Inflammatory macrophage treated with lipopolysaccharide for 4 hours (primary cell): ENCODE measurements at places on chromosomes 7 and 10.

- DNase-seq: no peak
Observed at GRCh38 chr10:101818872-101819633, 809 bp upstream of the OGA start.

DNA sequence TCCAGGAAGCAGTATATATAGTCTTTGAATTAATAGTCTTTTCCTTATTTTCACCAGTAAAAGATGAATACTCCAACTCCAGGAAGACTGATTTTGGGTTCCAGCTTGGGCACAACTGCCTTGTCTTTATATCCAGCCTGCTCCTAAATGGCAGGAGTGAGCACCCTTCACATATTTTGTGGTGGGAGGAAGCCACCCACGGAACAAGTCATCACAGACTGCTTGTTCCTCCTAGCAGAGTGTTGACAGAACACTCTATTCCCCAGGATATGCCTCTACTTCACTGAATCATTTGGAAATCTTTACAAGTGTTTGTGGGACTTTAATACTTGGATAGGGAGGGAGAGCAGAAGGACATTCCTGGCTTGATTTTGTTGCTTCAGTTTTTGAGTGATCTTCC lies 31.7 kb downstream of the ITPRID1 start:
- peak; percentile 9 for DNase-seq

DNA sequence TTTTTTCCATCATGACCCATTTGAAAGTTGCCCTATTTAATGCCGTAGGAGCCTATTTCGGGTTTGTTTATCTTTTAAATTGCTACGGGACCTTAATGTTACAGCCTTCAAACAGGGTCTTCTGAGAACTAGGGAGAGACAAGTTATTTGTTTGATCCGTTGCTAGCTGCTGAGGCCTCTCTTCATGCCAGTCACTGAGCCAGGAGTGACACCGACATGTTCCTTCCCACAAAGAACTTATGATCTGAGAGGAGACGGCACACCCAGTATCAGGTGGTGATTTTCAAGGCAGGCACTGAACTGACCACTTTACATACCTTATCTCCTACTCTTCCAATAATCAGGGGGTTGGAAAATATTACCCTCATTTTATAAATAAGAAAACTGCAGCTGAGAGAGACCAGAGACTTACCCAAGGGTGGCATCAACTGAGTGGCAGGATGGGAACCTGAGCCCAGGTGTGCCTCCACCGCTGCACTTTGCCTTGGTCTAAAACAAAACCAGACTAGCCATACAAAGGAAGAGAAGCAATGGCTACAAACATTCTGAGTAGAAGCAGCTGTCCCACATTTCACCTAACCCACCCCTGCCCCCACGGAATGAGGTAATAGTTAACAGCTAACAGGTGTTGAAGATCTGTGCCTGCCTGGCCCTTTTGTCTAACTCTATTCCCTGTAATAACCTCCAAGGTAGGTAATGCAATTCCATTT lies 40.5 kb downstream of the PPP1R3C start:
- DNase-seq: no peak

- no peak for DNase-seq
Observed at GRCh38 chr7:132291481-132291880, 284.8 kb downstream of the PLXNA4 start.

- DNase-seq: no peak
Observed at GRCh38 chr7:30649717-30650420, 32.4 kb downstream of the CRHR2 start.

DNA sequence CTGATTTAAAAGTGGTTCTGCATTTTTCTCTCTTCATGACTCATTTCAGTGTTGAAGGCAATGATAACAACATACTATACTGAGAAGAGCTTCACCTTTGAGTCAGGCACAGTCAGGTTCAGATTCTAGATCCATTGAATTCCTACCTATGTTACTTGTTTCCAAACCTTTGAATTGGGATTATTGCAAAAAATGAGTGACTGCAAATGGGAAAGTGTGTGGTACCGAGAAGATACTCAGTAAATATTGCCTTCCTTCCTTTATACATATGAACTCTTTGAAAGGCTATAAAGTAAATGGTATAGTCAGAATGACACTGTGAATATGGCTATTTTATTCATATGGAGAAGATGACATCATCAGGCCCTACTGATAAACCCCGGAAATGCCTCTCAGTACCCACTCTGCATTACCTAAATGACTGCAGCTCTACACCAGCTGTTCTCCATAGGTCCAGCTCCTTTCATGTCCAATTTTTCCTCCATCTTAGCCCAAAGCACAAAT lies 66.7 kb upstream of the FGL2 start:
- no peak for DNase-seq

GRCh38 chr10:4865945-4866661 lies 40.1 kb downstream of the AKR1E2 start:
- DNase-seq: peak; percentile 22

DNA sequence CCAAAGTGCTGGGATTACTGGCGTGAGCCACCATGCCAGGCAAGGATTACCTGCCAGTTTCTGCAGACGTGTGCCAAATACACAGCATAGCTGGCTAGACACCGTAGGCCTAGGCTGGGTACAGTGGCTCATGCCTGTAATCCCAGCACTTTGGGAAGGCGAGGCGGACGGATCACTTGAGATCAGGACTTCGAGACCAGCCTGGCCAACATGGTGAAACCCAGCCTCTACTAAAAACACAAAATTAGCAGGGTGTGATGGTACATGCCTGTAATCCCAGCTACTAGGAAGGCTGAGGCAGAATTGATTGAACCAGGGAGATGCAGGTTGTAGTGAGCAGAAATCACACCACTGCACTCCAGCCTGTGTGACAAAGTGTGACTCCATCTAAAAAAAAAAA lies 868 bp downstream of the RFC2 start:
- DNase-seq: no peak

GRCh38 chr10:31770307-31770902 lies 158.2 kb downstream of the ARHGAP12 start:
- DNase-seq: peak; percentile 61

DNA sequence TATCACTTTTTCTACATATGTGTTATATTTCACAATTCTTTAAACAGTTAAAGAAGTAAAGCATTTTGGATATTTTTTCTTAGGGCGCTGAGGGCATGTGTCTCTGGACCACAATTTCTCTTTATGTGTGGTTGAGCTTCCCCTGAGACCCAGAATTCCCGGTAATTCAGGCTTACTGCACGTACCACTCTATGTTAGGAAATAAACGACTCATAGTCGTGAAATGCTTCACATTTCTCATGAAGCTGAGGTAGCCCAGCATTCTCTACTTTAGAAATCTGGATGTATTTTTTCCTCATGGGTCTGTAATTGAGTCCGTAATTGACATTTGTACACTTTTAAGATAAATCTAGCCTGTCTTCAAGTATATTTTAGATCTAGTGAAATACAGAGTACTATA lies 170.6 kb downstream of the FZD1 start:
- DNase-seq: no peak

DNA sequence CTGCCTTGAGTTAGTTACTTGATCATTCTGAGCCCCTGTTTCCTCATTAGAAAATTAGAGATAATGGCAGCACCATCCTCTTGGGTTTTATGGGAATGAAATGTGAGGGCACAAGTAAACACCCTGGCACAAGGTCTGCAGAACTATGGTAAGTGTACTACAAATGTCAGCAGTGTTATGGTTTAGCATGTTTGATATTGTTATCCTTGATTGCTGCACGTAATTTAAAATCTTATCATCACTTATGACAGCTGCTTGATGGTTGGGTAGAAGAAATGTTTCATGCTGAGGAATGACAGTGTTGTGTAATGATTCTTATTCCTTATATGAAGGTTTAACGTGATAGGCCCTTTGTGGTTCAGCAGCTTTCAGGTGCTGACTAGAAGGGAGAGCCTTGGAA lies 134.3 kb downstream of the KAT6B start:
- no peak for DNase-seq
